ENCODE measurements at places on chromosomes 2 and 18.

DNA sequence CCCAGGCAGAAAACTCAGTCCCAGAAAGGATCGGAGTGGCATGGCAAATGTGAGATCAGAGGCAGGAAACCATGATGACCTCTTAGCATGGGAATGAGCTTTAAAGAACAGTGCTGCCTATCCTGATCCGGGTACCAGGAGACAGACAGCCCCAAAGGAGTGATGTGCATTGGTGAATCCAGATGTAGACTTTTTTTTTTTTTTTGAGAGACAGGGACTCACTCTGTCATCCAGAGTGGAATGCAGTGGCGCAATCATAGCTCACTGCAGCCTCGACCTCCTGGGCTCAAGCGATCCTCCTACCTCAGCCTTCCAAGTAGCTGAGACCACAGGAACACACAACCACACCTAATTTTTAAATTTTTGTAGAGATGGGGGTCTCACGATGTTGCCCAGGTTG lies 122.7 kb downstream of the VAPA start:
- peak; percentile 33 for DNase-seq

GRCh38 chr18:10265560-10266333 lies 188.7 kb upstream of the APCDD1 start:
- no peak for DNase-seq

DNA sequence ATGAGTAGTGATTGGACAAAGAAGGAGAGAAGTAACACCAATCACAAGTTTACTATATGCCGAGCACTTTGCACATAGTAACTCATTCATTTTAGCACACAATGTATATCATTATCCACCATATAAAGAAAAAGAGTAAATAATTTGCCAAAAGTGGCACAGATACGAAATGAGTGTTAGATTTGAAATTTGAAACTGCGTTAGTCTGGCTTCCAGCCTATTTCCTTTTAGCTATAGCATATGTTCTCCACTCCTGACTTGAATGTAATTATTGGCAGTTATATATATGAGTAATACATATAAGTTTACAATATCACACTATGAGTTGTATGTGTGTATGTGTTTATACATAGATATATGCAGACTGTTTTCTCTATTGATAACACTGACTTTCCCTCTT lies 98.6 kb downstream of the NOL4 start:
- DNase-seq, result no peak

DNA sequence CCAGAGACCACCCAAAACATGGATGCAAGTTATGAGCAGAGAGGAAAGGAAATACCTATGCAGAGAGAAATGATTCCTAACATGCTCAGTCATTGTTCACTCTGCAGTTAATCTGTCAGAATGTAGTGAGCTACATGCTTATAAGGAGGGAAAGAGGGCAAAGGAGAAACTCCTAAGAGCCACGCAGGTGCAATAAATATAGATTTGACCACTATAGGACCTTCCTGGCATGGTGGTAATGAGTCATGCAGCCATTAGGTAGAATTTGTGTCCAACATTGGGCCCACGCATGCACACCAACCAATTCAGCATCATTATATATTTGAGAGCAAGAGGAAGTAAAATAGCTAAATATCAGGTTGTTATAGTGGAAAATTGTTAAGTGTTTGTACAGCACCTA lies 699.9 kb downstream of the DSC3 start:
- DNase-seq, result no peak

- DNase-seq, result no peak
These were observed 51.5 kb downstream of the DNAJC10 start for GRCh38 chr2:182767578-182767977.

- no peak for DNase-seq
These were observed 875 bp downstream of the FASTKD1 start for GRCh38 chr2:169572821-169573159.

DNA sequence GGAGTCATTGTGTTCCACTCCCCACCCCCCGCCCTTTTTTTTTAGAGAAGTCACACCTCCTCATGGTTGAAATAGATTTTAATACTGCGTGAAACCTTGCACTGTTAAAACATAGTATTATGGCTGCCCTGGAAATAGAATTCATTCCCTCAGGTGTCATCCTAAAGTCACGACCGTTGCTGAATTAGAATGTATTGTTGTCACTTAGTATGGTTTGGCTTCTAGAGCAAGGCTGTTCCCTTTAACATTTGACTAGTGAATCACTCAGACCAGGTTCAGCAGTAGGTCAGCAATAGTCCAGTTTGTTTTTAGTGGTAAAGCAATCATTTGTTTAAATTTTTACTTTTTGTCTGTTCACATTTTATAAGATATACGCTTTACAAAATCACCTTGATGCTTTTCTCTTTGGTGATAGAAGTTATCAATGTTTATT lies 1.2 kb downstream of the BABAM2 start:
- no peak for DNase-seq

- DNase-seq, result no peak
These were observed 78.4 kb upstream of the CTDP1 start for GRCh38 chr18:79601234-79601633.

- no peak for DNase-seq
These were observed 119.4 kb downstream of the SEPTIN10 start for GRCh38 chr2:109494351-109494750.

GRCh38 chr2:195238379-195238778 lies 418.6 kb upstream of the SLC39A10 start:
- DNase-seq, result no peak

- DNase-seq, result no peak
These were observed 65.7 kb upstream of the NCKAP5 start for GRCh38 chr2:133633881-133634409.

DNA sequence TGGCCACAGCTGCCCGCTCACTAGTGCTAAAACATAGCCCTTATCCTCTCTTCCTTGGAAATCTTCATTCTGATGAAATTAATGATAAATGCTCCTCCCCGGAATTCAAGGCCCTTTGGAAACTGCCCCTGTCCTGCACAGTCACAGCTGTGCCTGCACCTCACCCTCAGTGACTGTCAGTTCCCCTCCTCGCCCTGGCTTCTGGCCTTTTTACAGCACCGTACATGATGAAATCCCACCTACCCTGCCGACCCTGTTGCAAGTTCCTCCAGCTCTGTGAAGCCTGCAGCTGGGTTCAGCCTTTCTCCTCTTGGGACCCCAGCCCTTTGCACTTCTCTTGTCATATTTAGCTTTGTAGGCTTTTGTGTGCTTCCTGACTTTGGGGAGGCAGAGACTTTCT lies 48.4 kb downstream of the DCDC2C start:
- DNase-seq, result no peak

DNA sequence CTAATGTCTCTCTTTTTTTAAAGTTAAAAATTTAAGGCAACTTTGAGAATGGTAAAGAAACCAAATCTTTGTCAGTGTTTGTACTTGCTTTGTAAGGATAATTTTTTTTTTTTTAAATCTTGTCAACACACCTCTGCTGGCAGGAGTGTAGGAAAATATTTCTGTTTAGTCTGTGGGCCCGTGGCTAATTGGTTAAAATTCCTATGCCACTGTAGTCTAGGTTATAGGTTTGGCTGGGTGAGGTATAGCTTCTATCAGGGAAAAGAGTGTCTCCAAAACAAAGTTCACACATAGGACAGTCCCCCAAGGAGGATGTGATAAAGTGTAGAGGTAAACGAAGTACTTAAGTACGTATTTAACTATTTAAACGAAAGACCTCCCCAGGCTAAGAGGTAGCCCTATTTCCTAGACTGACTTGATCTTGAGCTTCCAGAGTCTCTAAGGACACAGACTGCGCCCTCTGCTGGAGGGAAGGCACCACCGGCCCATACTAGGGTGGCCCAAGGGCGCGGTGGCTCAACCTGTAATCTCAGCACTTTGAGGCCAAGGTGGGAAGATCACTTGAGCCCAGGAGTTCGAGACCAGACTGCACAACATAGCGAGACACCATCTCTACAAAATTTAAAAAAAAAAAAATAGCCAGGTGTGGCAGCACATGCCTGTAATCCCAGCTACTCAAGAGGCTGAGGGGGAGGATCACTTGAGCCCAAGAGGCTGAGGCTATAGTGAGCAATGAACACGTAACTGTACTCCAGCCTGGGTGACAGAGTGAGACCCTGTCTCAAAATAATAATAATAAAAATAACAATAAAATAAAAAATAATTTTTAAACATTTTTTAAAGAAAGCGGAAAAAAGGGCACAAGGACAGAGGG lies 8.9 kb downstream of the TEX44 start:
- peak; percentile 90 for DNase-seq

- no peak for DNase-seq
These were observed 148.1 kb downstream of the EML6 start for GRCh38 chr2:54871457-54872107.

DNA sequence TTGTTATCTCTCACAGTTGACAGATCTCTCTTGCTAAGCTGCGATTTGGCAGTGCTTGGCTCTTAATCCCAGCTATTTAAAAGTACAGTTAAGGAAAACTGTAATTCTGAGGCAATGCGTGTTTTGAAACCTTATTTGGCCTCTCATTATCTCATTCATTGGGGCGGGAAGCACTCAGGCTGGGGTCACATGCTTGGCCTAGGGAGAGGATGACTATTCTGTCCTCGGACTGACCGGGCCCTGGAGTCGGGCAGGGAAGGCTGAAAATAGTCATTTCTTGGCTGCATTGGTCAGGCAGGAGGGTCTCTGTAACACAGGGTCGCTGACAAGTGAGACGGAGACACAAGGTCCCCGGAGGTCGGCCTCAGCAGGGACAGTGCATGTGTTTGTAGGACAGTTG lies 20.2 kb upstream of the EMILIN2 start:
- DNase-seq, result no peak

DNA sequence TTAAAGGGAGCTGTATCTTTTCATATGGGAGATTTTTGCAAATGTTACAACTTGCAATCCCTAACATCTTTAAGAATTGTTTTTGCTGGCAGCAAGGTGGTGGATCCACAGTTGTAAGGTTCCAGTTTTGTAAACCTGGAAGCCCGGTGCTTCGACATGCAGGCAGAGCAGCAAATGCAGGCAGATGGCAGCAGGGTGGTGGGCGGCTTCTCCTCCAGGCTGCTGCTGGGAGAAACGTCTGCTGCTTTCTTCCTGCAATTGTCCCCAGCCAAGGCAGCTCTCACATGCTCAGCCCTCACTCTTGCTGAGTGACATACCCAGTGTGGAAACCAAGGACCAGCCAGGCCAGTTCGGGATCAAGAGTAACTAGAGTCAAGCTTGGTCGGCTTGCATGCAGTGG lies 166.0 kb downstream of the SEPTIN10 start:
- no peak for DNase-seq

GRCh38 chr18:3212657-3213056 lies 7.1 kb downstream of the MYOM1 start:
- no peak for DNase-seq

DNA sequence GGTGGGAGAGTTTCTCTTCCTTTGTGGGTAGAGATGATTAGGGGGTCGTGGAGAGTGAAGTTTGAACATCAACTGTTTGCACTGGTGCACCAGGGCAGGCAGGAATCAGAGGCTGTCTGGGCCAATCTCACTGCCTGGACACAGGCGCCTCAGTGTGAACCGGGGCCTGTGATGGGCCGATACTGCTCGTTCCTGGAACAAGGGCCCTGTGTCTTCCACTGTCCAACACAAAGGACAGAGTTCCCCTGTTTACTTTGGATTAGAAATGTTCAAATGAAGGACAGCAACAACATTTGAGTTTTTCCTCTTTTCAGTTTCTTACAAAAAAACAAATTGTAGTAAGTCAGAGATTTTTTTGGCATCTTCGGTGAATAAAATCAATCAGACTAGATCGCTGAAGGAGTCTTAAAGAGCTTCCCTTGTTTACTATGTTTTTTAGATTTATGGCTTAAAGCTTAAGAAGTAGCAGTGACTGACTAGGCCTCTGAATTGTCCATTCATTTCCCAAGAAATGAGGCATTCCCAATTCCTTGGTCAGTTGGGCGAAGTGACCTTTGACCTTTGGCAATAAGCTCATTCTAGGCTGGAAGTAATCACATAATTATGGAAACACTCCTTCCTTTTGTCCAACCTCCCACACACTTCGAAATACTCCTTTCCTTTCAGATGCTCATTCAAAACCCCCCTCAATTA lies 11.6 kb upstream of the TGFA start:
- no peak for DNase-seq

GRCh38 chr2:7073901-7074300 lies 156.7 kb downstream of the RNF144A start:
- DNase-seq, result no peak

DNA sequence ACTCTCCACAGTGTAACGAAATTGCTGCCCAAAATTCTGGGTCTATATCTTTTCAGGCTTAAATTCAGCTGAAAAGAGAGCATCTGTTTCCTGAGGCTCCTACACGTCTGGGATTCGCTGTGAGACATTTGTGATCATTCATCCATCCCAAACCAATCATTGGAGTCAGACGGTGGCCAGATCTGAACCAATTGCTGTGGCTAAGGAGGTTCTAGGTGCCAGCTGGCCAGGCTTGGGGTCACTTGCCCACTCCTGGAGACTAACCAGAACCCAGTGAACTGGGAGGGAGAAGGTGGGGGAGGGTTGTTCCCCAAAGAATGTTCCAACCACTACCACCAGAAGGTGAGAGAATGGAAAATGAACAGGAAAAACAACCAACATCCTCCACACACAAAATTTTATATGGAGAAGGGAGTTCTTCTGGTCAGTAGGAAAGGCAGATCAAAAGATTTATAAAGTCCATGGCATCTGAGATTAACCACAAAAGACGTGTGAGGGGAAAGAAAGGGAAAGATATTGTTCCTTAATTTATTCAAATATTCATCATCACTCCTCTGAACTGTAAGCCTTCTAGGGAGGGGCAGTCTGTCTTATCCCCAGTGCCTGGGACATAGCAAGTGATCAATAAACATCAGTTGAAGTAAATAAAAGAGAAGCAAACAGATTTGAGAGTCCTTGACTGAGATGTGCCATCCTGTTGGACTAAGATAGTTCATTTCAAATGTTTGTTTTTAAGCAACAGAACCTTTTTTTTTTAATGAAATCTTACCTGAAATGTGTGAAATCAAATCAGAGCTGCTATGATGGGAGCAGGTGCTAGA lies 3.0 kb upstream of the RTKN start:
- no peak for DNase-seq

DNA sequence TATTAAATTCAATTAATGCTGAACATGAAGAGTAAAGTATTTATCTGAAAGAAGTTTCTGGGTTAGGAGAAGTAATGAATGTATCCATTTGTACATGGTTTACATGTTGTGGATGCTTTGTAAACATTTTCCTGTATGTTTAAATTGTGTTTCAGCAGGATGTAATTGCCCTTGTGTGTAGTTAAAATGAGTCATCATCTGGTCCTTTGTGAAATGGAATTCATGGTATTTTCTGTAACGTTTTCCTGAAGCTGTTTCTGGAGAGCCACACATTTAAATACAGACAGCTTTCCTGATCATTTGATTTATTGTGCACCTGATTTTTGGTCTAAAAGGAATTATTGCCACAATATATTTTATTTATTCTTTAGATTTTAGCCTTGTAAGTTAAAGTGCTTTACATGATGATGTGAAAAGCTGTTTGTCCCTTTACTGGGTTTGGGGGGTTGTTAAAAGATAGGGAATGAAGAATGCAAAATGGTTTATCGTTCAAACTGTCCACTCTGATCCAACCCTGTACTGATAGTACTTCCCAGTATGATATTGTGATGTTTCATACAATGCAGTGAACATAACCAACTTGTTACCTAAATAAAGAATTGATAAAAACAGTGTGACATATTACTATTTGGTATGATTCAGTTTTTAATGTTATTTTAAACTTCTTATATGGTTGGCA lies 41.7 kb upstream of the SLC3A1 start:
- DNase-seq, result no peak

Measured in ascending aorta (tissue), 2 donors.